ENCODE measurements at places on chromosomes 12 and 14.

DNA sequence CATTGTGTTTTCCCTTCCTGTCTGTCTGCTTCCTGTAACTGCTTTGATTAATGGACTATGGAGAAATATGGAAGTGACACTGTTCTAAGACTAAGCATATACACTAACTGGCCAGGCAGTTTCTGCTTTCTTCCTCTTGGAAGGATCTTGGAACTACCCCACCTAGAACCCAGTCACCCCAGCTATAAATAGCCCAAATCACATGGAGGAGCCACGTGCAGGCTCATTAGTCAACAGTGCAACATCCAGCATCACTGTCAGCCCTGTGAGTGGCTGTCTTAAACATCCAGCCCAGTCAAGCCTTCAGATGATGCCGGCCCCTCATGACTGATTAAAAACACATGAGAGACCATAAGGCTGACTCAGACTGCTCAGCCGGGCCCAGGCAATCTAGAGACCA is 39.2 kb downstream of the BCAT1 start:
- DNase-seq: peak; percentile 24

DNA sequence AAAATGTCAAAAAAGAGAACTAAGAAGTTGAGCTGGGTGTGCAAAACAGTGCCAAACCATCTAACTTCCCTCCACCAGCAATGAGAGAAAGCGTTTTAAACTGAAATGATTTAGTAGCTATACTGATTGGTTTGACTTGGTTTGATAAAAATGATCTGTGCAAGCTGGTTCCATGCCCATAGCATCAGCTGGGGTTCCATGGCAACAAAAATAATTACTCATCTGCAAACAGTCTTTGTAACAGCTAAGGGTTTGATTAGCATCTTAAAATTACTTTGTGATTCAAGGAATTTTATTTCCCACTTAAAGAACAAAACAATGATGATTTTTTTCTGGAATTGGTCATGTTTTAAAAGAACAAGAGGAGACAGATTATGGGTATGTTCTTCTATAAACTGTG is 15.0 kb upstream of the BICD1 start:
- no peak for DNase-seq

DNA sequence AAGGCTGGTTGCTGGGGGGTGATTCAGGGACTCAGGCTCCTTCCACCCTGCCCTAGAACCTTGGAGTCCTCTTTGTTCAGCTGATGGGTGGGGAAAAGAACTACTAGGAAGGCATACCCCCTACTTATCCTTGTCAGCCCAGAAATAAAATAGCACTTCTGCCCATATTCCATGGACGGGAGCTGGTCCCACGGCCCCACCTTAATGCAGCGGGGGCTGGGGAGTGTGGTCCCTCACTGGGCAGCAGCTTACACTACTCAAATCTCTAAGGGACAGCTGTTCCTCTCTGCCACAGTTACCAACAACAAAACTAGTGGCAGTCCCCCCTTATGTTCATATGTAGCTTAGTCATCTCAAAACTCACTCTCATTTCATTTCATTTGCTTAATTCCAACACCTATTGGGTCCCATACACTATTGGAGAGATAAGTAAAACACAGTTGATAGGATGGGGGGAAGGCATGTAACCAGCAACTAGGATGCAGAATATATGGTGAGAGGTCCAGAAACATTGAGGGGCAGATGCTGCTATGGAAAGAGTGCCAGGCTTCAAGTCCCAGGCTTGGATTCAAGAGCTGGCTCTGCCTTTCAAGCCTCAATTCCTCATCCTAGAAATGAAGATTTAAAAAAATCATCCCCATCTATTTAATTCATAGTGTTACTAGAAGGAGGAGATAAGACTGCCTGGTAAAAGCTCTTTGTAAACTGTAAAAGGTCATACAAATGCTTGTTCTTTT is 83.7 kb upstream of the RIC8B start:
- no peak for DNase-seq

- no peak for DNase-seq
Observed at GRCh38 chr12:902581-902980, 46.9 kb downstream of the RAD52 start.

- DNase-seq: no peak
Observed at GRCh38 chr14:88252498-88252897, 70.6 kb downstream of the KCNK10 start.

GRCh38 chr12:132070298-132070697 is 73.8 kb downstream of the DDX51 start:
- DNase-seq: no peak

- no peak for DNase-seq
Observed at GRCh38 chr12:12081836-12082497, 11.2 kb downstream of the BCL2L14 start.

- DNase-seq: no peak
Observed at GRCh38 chr12:104354868-104355570, 51.5 kb downstream of the EID3 start.

DNA sequence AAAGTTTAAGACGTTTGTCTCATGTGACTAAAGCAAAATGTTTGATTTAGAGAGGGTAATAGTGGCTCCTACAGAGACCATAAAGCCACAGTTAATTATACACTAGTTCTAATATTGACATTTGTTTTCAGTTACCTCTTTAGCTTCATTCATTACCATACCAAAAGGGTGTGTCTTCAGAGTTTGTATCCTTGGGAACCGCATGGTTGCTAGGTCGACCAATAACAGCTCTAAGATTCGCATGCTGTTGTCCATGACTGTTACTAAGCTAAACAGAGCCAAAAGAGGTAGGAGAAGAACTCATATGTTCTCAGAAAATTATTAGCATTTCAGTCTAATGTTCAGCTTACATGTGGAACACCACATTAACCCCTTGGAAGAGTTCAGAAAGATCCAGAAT is 36.2 kb upstream of the ETNK1 start:
- no peak for DNase-seq

GRCh38 chr12:25324861-25325260 is 74.1 kb upstream of the KRAS start:
- no peak for DNase-seq

DNA sequence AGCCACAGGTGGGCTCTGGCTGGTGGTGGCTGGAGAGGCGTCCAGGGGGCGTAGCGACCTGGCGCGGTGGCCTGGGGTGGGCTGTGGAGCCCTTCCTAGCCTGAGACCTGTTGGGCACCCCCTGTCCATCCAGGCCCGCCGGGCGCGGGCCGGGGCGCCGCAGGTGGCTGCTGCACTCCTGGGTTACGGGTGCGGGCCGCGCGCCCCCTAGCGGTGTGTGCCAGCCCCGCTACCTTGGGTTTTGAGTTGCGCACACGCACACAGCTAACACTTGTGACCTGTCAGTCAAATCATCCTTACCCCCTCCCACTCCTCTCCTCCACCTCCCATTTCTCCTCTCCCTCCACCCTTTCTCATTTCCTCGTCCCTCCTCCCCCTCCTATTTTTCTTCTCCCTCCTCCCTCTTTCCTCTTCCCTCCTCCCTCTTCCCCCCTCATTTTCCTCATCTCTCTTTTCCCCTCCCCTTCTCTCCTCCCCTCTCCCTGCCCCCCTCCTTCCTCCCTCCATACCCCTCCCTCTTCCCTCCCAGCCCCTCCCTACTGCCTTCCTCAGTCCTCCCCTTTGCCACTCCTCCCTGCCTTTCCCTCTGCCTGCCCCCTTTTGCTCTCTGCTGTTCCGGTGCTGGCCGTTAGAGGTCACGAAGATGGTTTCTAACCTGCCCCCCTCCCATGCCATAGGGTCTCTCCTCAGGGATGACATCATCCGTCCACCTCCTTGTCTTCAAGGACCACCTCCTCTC is 2.3 kb downstream of the MEG3 start:
- no peak for DNase-seq
